ENCODE measurements at places on chromosomes 2 and 18.

DNA sequence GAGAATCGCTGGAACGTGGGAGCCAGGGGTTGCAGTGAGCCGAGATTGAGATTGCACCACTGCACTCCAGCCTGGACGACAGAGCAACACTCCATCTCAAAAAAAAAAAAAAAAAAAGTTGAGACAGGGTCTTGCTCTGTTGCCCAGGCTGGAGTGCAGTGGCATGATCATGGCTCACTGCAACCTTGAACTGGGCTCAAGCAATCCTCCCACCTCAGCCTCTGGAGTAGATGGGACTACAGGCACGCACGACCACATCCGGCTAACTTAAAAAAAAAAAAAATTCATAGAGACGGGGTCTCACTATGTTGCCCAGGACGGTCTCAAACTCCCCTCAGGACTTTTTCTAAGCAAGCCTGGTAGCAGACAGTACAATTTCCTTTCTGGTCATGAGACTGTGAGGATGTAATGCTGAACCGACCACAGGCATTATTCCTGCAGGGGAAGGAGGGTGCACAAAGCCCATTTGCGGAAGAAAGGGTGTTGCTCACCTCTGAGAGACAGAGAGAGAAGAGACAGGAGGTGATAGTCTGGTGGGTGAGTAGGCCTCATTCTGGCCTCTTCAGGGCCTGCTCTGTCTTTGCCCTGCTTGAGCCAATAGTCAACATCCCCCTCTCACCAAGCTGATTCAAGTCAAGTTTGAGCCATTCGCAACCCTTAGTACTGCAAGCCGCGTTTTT lies 205.3 kb downstream of the ZFP36L2 start:
- DNase-seq: no peak

- DNase-seq: no peak
These were observed 111.9 kb upstream of the REG3A start for GRCh38 chr2:79271456-79271855.

GRCh38 chr2:99971326-99971900 lies 171.0 kb downstream of the AFF3 start:
- no peak for DNase-seq

DNA sequence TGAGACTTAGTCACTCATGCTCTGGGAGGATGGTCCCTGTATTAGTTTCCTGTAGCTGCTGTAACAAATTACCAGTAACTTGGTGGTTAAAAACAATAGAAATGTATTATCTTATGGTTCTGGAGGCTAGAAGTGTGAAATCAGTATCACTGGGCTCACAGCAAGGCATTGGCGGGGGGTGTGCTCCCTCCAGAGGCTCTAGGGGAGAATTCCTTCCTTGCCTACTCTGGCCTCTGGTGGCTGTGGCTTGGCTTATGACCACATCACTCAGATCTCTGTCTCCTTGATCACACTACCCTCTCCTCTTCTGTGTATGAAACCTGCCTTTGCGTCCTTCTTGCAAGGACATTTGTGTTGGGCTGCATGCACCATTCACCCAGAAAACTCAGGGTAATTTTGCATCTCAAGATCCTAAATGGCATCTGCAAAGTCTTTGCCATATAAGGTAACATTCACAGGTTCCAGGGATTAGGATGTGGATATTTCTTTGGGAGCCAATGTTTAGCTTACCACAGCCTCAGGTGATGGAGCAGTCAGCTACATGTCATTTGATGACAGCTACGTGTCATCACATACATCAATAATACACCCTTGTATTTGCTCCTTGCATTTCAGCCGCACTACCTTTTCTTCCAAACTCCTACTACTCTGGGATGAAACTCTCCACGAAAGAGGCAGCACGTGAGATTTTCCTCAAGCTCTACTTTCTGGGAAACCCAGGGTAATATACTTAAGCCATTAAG lies 49.6 kb upstream of the POU3F3 start:
- DNase-seq: no peak

DNA sequence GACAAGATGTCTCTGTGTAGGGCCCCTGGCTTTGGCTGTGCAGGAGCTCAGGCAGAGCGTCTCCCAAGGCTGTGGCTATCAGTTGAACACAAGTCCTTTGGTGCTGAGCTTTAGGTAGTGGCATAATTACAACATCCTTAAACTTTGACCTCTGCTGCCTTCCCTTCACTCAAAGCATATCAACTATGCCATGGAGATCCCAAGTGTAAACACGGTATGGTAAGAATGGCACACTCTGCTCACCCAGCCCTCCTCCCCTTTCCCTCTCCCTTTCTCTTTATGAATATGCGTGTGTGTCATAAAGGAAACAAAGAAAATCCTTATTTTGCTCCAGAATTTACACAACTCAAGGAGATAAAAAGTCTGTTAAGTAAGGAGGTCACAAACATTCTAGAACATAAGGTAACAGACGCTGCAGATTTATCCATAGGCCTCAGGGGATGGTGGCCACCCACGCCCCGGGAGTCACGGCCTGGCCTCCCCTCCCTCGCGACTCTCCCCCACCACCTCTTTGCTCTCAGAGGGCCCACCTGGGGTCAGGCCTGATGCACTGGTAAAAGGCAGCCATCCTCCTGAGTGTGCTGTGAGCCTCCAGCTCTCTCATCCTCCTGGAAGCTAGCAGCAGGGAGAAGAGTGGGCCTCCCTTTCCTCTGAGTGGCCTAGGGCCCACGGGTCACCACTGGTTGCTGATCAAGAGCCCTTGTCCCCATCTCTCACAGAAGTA lies 67.3 kb downstream of the CRACDL start:
- no peak for DNase-seq

- no peak for DNase-seq
These were observed 56.3 kb upstream of the MCFD2 start for GRCh38 chr2:46971929-46972328.

DNA sequence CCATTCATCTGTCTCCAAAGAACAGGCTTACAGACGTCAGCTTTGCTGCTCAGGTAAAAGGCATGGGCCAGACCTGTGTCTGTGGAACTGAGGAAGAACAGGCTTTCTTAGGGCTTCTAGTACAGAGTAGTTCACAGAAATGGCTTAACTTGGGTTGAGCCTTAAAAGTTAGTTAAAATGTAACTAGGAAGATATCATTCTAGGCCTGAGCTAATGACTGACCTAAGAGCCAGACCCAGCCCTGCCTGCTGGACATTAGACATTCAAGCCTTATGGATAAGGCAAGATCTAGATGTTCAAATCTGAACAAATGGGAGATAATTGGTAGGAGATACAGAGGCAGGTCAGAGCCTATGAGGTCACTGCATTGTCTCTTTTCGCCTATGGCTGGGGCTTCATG lies 73.9 kb upstream of the SLC14A2 start:
- no peak for DNase-seq

GRCh38 chr2:51650769-51651168 lies 618.8 kb upstream of the NRXN1 start:
- DNase-seq: no peak

- peak; percentile 36 for DNase-seq
These were observed 34.8 kb downstream of the LBH start for GRCh38 chr2:30266051-30266621.
